ENCODE measurements at places on chromosomes 11 and 22.
A peak's percentile ranks its signal among the peaks of the same experiment; 100 is the strongest.

- DNase-seq = peak; percentile 22
Observed at GRCh38 chr22:24400034-24400725, 27.2 kb upstream of the ADORA2A start.

DNA sequence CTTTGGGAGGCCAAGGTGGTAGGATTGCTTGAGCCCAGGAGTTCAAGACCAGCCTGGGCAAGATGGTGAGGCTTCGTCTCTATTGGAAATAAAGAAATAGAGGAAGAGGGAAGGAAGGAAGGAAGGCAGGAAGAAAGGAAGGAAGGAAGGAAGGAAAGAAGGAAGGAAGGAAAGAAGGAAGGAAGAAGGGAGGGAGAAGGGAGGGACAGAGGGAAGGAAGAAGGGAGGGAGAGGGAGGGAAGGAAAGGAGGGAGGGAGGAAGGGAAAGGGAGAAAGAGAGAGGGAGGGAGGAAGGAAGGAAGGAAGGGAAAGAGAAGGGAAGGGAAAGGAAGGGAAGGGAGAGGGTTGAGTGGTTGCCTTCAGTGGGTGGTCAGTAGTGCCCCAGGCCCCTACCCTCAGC lies 13.9 kb upstream of the PNPLA3 start:
- no peak for DNase-seq

DNA sequence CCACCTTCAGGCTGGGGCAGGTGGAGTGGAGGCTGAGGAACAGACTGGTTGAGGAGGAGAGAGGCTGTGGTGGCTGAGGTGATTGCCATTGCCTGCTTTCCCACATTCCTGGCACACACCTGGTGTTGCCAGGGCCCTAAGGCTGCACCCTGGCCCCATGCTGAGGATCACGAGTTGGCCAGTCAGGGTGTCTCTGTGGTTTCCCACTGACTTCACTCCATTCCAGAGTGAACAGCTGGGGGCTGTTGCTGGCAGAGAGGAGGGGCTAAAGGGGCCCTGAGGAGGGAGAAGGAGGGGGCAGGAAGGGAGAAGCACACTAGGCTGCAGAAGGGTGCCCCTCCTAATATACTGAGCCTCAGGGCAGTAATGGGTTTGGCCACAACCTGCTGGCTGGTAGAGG lies 1.8 kb downstream of the TMEM86A start:
- DNase-seq = no peak

DNA sequence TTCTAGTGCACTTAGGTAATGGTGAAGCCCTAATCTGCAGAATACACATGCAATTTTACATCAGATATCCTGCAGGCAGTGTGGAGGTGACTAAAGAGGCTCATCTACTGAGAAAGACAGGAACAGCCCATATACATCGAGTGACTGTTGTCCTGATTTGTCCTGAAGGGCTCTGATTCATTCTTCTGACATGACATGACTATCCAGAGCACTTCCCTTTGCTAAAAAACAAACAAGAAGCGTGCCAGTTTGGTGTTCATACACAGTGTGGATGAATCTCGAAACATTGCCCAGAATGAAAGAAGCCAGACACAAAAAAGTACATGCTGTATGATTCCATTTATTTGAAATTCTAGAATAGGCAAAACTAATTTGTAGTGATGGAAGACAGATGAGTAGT lies 48.0 kb upstream of the AMPD3 start:
- DNase-seq = no peak

DNA sequence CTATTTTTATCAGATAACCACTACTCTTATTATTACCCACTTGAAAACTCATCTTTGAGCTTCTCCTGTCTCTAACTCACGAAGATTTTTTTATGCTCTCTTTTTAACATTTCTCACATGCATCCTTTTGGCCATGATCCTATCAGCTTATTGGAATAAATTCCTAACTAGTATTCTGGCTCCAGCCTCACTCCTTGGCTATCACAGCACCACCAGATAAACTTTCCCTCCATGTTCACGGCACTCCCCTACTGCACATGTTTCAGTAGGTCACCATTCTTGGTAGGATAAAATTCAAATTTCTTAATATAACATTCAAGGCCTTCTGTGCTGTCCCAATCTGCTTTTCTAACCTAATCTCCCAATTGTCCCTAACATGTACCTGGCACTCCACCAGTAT lies 186.6 kb upstream of the UBASH3B start:
- no peak for DNase-seq

GRCh38 chr11:64361659-64362058 lies 2.7 kb downstream of the RPS6KA4 start:
- DNase-seq = no peak

DNA sequence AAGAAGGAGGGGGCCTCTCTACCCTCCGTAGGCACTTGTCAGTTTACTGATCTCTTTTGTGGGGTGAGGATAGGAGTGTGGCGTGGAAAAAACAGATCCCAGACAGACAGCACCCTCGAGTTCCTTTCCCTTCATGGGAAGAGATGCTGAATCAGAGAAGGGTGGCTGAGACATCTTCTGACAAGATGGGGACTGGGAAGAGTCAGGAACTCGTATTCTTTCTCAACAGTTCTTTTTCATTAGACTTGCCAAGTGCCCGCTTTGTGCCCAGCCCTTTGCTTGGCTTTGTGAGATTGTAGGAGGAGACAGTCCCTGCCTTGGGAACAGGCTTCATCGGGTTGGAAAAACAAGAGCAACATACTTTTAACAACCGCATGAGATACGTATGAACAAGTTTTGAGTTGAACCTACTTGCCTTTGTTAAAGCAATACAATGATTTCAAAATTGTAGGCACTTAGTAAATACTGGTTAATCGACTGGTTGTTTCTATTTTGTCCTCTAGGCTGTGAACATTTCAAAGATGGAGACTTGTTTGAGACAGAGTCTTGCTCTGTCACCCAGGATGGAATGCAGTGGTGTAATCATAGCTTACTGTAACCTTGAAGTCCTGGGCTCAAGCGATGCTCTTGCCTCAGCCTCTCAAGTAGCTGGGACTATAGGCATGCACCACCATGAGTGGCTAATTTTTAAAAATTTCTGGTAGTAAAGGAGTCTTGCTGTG lies 1.1 kb downstream of the RRM1 start:
- no peak for DNase-seq

DNA sequence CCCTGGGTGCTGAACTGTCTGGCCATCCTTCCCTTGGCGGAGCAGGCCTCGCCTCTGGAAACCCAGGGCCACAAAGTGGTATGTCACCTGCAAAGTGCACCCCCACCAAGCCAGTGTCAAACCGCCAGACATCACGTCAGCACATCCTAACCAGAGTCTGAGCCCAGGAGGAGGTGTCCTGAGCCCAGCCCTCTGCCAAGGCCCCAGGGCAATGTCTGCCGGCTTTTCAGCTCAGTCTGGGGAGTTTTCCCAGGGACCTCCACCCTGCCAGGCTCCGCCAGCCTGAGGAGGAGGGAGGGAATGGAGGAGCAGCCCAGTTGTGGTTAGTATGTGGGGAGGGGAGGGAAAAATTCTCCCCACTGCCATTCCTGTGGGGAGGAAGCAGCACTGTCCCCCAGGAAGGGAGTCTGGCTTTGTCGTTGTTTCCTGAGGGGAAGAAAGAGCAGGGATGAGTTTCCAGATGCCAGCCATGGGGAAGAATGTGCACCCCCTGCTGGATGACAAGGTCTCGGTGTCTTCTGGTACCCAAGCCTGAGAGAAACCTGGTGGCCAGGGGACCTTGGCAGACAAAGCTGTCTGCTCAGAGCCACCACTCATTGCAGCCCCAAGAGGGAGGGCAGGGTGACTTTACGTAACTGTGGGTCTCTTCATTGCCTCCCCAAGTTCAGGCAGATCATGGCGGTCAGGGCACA lies 81.4 kb upstream of the CD82 start:
- peak; percentile 24 for DNase-seq

DNA sequence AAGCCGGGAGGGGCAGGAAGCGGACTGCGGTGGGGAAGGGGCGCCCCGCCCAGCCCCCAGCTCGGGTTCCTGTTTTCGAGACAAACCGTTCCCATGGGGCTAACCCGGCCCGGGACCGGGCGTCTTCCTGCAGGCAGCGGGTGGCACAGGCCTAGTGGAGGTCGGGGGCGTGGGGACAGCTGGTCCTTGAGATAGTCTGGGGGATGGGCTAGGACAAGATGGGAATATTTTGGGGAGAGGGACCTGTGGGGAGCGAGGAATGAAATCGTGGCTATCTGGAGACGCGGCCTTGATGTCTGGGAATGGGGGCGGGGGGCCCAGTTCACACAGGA lies 1.2 kb upstream of the RASGRP2 start:
- DNase-seq = no peak

- DNase-seq = no peak
Observed at GRCh38 chr11:2293531-2293971, 8.2 kb downstream of the C11orf21 start.
